Putamen (tissue), 1 donor: ENCODE measurements at places on chromosomes 4 and X.

- DNase-seq = no peak
These were observed 49.2 kb downstream of the SMARCAD1 start for GRCh38 chr4:94256828-94257227.

- DNase-seq = no peak
These were observed 11.8 kb downstream of the TCEAL1 start for GRCh38 chrX:103640401-103641155.

- DNase-seq = no peak
These were observed 43.3 kb upstream of the PRDM8 start for GRCh38 chr4:80153874-80154544.

DNA sequence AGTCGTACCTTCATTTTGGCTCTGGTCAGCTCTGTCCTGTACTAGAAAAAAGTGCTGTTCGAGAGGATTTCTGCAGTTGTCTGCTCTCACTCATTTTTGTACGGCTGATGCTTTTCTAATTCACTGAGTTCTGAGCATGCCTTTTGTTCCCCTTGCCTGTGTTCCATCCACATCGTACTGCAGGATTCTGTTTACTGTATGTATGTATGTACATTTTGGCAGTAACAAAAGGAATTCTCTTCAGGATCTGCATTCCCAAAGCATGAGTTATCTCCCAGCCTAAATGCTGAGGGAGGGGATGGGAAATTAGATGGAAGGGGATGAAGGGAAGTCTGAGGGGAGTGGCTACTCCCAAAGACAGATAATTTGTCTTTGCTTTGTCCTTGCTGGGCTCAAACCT is 87.6 kb downstream of the GBA3 start:
- no peak for DNase-seq

DNA sequence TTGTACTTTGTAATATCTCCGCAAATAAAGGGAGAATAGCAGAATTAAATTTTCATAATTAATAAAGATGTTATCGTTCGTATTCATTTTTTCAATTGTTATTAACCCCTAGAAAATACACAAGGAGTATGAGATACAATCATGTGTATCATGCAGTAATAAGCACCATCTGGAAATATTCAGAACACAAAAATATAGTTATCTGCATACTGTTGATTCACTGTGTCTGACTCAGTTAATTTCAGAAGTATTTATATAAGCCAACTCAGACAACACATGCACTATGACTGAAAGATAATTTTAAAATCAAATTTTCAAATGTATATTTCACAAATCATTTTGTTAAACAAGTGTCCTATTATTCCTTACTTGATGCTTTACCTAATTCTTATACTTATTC is 1954.8 kb downstream of the ARAP2 start:
- DNase-seq = no peak

- DNase-seq = no peak
These were observed 151.1 kb upstream of the MAMLD1 start for GRCh38 chrX:150211988-150212387.

DNA sequence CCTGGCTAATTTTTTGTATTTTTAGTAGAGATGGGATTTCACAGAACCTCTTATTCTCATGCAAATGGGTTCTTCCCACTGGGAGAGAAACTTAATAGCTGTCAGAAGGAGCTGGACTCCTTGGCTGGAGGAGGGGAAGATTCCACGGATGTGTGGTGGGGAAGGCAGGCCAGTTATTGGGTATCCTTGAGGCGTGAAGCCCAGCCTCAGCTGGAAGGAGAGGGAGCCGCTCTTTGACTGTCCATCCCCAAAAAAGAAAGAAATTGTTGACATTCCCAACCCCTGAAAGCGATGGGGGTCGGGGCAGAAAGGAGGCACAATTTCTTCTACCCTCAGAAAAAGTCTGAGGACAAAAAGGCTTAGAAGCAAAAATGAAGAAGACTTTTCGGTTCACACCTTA is 983.1 kb upstream of the PABPC4L start:
- no peak for DNase-seq

DNA sequence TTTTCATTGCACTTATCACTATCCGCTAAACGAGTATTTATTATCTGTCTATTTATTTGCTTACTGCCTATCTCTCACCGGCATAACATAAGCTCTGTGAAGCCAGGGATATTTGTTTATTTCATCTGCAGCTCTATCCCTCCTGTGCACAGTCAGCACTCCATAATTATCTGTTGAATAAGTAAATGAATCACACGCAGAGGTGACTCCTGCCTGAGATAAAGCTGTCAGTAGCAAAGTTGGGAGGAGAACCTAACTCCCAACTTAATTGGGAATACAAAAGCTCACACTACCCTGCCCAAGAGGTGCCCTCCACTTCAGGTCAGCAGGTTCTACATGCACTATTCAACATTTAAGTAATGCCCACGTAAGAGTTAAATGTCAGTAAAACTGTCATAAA is 85.7 kb downstream of the CORIN start:
- no peak for DNase-seq

DNA sequence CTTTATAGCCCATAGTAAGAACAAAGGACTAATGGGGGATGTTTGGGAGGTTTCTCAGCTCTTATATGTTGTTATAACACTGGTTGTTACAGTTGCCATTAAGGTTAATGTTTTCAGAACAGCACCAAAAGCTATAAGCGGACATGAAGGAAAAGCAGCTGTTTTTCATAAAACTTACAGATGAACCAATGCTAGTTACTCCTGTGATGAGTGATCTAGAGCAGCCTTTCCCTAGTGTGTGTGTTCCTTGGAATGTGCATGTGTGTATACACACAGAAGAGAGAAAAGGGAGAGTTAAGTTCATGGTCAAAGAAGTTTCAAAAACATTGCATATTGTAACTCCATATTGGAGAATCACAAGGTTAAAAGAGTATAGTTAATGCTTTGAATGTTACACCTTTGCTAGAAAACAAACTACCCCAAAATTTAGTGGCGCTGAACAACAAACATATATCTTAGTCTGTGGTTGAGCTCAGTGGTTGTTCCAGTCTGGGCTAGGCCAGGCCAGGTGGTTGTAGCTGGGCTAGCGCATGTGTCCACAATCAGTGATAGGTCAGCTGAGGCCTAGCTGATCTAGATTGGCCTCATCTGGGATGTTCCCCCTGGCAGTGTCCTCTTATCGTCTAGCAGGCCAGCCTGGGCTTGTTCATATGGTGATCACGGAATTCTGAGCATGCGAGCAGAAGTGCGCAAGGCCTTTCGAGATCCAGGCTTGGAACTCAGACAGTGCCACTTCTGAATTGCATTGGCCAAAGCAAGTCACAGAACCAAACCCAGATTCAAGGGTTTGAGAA is 151.0 kb downstream of the NHS start:
- DNase-seq = no peak

DNA sequence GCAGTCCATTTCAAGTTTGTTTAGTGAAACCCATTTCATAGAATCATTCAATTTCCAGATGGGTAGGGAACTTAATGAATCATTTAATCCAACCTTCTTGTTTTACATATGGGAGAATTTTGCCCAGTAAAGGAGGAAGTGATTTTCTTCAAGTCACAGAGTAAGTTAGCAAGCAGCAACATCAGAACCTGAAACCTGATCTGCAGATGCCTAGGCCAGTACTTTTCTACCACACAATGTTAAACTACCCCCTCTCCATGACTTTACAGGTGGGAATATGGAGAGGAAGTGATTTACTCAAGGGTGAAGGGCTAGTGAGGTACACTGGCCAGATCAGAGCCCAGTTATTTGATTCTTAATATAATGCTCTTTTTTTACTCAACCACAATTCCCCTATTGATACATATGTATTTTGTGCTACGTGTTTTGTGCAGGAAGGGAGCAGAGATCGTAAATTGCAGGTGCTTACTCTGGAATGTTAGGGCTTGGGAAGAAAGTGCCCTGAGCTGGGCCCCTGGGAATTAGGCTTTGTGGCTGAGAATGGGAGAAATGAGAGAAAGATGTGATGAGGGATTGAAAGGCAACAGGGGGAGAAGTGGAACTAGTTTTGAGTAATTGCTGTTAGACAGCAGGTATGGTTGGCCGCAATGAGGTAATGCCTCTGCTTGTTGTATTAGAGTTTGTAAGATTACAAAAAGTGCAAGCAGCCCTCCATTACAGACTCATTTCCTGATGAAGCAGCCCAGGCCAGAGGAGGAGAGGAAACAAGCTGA is 6.8 kb downstream of the LHFPL1 start:
- DNase-seq = no peak

DNA sequence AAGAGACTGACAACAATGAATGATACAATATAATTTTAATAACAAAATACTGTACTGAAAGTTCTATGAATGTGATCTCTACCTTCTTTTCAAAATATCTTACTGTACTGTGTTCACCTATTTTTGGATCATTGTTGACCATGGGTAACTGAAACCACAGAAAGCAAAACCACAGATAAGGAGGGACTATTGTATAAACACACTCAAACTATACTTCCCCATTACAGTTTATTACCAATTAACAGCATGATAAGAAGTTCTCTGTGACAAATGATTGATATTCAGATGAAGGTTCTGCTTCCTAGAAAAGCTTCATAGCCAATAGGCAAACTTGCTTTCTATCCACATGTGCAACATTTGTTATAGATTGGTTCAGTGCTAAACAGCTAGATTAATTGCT is 50.1 kb downstream of the GABRG1 start:
- DNase-seq = no peak

GRCh38 chr4:15891312-15891711 is 47.2 kb downstream of the FGFBP1 start:
- no peak for DNase-seq

DNA sequence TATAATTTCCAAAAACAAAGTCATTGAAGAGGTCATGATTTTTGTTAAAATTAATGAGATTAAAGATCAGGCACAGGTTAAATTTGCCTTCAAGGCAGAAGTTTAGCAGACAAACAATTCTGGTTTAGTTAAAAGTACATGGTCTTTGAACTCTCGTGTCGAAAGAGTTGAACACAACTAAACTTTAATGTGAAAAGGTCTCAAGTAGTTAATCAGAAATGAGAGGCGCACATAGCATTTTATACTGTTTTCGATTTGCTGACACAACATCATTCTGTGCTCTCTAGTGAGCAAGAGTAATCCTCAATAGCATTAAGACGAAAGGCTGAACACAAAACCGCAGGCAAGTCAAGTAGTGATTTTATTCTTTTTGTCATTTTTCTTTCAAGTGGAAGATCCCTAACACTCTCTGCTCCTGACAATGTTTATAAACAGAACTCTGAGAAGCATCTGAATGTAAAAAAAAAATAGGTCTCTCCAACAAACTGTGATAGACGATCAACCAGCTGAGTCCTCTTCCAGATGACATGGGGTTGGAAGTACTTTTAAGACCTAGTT is 49.8 kb downstream of the SH3RF1 start:
- DNase-seq = no peak

- DNase-seq = no peak
These were observed 6.6 kb upstream of the ENOX2 start for GRCh38 chrX:130909469-130910136.

DNA sequence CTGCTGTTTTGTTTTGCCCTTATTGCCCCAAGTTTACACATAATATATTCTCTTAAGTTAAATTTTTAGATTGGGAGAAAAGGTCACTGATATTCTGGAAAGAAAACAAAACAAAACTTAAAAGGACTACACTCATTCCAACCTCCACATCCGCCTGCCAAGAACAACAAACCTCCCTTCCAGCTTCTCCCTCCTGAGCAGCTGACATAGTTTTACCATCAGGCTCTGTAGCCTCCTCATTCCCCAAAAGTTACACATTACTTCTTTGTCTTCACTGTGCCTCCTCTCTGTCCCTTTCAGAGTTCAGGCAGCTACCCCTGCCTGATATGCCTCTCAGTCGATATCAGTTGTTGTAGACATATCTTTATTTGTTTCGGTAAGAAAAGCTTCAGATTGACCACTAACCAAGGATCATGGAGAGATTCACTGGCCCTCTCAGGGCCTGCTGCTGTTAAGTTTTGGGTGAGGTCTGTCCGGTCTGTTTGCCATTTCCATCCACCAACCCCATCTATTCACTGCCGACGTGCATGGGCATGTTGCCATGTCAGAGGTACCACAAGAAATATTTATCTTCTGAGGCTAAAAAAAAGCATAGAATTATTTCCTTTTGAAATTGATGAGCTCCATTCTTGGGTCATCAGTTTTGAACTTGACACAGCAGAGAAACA is 164.1 kb downstream of the GASK1B start:
- DNase-seq = no peak

GRCh38 chrX:23773601-23774175 is 9.3 kb upstream of the SAT1 start:
- DNase-seq = no peak

DNA sequence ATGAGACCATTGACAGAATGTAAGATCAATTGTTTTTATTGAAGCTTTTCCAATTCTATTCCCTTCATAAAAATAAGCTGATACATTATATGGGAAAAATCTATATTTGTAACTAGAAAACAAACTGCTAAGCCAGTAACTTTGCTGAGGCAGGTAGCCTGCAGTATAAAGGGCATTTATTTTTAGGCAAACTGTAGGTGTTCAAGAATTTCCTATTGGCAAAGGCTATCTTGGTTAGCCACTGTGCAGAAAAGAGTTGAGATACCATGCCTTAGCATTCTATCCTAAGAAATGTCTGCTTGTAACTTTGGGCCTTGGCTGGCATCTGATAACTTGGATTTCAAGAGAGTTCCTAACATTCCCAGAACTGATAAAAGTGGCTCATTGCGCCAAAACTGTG is 18.5 kb upstream of the PRRG1 start:
- no peak for DNase-seq

- DNase-seq = peak; percentile 11
These were observed 650.8 kb downstream of the PCDH7 start for GRCh38 chr4:31370866-31371465.

DNA sequence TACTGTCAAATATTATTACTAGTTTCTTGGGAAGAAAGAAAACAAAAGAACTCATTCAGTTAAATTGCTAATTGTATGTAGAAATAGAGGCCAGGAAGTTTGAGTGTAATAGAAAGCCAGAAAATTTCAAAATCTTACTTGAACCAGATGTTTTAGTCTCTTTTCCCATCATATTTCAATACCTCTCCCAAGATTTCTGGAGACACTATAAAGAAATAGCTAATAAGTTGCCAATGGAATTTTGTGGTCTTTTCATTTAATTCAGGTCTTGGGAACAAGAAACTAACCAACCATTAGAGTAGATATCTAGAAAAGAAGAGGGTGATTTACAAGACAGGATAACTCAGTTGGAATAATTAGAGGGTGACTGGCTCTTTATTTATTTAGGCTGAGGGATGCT is 112.2 kb downstream of the AGTR2 start:
- no peak for DNase-seq

GRCh38 chr4:157587681-157588423 is 367.3 kb downstream of the GRIA2 start:
- DNase-seq = peak; percentile 33

GRCh38 chr4:89992744-89993143 is 98.1 kb downstream of the MMRN1 start:
- no peak for DNase-seq

- no peak for DNase-seq
These were observed 75.6 kb downstream of the SYTL5 start for GRCh38 chrX:38081909-38082308.

GRCh38 chr4:129488427-129488826 is 392.5 kb downstream of the C4orf33 start:
- DNase-seq = no peak
